OCI-LY7 (cell line): ENCODE measurements at places on chromosomes 7 and 10.

DNA sequence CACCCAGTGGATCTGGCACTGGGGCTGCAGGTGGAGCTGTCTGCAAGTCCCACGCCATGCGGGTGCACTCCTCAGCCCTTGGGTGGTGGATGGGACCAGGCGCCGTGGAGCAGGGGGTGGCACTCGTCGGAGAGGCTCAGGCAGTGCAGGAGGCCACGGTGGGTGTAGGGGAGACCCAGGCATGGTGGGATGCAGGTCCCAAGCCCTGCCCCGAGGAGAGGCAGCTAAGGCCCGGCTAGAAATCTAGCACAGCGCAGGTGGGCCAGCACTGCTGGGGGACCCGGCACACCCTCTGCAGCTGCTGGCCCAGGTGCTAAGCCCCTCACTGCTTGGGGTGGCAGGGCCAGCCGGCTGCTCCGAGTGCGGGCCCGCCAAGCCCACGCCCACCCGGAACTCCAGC lies 25.7 kb downstream of the HTR7 start:
- no peak for DNase-seq

DNA sequence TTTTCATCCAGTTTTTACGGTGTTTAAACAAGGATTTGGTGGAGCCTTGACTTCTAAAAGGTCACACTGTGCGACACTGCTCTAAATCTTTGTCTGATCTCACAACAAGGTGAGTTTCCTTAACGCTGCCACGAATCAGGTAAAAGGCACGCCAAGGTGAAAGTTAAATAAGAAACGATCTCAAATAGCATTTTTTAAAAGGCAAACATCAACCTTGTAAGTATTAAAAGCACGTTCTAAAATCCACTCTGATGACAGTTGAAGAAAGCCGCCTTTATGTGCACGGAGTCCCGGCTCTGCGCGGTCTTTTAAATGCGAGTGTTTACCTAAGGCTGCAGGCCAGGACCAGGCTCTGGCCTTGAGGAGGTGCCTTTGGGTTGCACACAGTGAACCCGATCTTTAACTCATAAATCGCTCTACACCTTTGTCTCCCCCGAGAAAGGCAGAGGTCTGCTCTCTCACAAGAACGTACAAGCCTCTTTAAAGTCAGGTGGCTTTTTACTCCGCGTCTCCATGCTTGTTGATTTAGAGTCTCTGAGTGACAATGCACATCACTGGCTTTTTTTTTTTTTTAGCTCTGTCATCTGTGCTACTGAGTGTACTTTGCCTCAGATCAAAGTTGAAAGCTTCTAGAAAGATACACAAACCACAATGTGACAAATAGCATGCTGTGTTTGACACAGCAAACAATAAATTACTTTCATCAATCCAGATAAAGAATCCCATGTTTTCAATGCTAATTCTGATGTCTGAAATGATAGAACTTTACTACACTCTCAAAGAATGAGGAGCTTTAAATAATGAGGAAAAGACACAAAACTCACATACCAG lies 25.9 kb upstream of the RNF32 start:
- no peak for DNase-seq

DNA sequence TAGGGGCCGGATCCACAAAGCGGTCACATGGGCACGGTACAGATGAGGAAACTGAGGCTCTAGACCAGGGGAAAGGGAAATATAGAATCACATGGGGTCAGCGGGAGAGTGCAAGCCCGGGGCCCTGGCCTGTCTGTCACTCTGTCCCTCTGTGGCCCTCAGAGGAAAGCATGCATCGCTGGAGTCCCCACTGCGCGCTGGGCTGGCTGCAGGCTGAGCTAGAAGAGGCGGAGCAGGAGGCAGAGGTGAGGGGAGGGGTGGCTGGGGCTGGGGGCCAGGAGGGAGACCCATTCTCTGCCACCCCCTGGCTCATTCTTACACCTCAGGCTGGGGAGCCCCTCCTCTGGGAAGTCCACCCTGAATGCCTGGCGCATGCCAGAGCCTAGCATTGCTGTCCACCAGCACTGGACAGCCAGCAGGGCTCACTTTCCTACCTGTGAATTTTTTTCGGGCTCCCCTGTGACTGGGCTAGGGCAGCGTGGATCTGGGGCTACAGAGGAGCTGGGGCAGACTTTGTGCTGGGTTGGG lies 2.3 kb downstream of the VPS37D start:
- no peak for DNase-seq

- DNase-seq: no peak
Observed at GRCh38 chr10:79322616-79323543, 24.4 kb upstream of the PPIF start.

DNA sequence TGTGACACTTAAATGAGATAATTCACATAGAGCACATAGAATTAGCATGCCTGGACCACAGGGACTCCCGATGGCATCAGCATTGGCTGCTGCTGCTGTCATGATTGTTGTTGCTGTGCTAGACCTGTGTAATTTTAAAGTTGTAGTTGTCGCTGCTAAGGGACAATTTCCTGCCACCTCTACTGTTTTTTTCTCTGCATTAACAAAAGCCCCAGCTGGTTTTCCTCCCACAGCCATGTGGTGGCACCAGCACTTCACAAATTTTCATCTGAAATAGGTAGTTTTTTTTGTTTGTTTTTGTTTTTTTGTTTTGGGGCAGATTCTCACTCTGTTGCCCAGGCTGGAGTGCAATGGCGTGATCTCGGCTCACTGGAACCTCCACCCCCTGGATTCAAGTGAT lies 25.4 kb upstream of the PRXL2A start:
- peak; percentile 59 for DNase-seq

DNA sequence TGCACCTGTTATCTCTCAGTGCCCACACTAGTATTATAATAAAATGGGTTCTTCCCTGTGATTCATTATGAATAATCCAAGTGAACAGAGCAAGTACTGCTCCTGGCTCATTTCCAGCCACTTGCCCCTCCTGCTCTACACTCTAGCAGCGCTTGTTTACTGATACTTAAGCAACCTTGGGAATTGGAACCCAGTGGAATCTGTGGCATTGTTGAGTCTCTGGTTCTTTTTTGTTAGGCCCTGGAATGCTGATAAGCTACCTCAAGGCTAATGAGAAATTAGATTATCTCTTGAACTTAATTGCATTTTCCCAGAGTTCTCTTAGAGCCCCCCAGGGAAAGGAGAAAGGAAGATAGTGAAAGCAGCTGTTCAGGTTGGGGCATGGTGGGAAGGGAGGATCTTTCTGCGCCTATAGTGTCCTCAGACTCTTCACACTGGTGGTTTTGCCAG lies 34.0 kb downstream of the PRKAR2B start:
- no peak for DNase-seq

DNA sequence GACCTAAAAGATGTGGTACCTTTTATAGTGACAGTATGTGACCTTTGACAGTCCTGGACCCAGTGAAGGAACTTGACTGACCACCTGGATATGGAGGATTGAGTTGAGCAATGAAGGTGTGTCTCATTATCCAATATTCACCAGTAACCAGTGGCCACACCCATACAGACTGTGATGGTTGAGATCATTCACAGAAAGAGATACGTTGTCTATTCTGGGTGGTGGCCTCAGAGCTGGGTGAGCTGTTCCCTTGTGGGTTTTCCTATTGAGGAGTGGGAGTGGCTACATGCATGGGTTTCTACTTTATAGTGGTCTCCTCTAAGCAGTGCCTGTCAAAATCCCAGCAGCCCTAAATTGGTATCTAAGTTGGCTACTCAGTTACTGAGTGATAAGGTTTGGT lies 507.4 kb downstream of the SORCS3 start:
- DNase-seq: no peak

- no peak for DNase-seq
Observed at GRCh38 chr7:35680403-35681013, 14.4 kb downstream of the HERPUD2 start.

DNA sequence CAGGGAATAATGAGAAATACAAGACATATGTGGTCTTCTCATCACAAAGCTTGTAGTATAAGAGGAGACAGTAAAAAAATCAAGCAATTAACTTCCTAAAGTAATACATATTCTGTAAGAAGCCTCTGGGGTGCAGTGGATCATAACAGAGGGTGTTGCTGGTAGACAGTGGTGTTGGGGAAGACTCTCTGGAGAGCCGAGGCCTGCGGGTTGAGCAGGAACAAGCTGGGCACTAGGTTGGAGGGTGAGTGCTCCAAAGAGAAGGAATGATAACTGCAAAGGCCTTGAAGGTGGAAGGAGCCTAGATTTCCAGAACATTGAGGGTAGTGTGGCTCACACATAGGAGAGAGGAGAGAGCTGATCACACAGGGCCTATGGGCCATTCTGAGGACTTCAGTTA lies 1.5 kb downstream of the GIMAP4 start:
- no peak for DNase-seq

DNA sequence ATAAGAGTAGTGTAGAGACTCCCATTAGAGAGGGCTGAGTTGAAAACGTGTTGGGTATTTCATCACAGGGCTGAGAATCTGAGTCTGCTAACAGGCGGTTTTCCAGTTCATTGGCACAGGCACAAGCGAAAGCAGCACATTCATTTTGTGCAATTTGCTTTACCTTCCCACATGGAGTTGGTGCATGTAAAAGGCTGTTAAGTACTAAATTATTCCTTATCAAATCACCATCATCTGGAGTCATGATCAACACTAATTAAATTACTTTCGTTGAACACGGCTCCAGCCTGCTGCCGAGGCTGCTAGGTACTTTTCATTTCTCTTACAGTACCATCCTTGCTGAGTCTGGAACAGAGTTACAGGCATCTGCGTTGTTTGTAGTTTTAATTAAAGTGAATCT lies 43.8 kb downstream of the ETV1 start:
- DNase-seq: no peak

- no peak for DNase-seq
Observed at GRCh38 chr7:43164757-43165156, 52.3 kb downstream of the HECW1 start.

GRCh38 chr10:70537398-70538194 lies 59.0 kb downstream of the PALD1 start:
- peak; percentile 45 for DNase-seq

- DNase-seq: no peak
Observed at GRCh38 chr10:19872504-19873271, 56.5 kb downstream of the PLXDC2 start.

DNA sequence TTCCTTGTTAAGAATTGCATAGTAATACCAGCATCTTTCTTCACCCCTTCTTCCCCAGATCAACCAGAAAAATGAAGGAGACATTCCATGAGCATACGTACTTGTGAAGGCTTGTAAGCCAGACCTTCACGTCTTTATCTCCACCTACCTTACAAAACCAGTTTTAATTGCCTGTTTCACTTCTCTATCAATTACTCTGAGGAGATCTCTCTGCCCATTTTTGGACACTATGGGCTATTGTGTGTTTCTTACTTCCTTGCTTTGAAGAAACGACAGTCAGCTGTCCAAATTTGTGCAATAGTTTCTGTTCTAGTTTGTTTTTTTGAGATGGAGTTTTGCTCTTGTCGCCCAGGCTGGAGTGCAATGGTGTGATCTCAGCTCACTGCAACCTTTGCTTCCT lies 349.7 kb upstream of the MBL2 start:
- DNase-seq: peak; percentile 44

- no peak for DNase-seq
Observed at GRCh38 chr7:14855033-14855794, 47.3 kb downstream of the DGKB start.

DNA sequence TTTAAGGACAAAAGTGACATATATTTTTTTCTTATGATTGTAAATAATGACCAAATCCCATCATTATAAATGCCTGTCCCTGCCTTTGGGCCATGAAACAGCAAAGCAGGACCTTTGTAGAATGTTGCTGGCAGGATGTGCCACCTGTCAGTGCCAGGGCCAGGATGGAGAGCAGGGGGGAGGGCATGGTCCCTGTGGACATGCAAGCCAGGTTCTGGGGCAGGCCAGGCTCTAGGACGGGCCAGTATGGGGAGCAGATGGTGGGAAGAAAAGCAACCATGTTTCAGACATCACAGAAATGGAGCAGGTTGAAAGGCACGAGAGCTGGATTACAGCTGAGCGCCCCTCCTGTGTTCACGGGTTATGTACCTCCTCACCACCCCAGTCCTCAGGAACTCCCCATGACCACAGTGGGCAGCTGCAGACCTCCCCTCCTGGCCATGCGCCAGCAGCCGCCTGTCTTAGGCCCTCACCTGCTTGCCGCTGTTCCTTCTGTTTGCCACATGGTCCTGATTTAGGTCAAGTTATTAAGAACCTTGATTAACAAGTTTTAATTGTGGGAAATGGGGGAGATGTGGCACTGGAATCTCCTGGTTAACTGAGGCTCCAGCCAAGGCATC lies 210.4 kb downstream of the PAXIP1 start:
- DNase-seq: no peak

DNA sequence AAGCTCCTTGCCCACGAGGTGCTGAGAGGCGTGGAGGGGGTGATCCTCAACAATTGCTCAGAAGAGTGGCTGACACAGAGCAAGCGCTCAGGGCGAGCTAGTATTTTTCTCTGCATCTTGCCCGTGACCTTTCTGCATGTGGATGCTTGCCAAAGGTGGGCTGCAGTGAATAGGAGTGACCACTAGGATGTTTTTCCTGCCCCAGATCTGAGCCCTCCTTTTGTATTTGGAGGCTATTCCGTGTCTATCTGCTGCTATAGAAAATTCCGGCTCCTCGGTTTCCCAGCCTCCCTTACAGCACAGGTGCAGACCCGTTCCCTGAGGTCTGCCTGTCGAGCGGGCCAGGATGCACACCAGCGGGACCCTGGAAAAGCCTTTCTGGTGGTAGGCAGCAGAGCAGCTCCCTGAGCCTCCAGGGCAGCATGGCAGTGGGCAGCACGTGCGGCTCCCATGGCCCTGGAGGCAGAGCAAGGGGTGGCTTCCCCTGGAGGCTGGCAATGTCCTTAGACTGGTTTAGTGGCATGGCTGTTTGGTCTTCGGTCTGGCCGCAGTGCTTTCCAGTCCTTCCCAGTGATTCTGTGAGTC lies 145.1 kb upstream of the PCBD1 start:
- no peak for DNase-seq

DNA sequence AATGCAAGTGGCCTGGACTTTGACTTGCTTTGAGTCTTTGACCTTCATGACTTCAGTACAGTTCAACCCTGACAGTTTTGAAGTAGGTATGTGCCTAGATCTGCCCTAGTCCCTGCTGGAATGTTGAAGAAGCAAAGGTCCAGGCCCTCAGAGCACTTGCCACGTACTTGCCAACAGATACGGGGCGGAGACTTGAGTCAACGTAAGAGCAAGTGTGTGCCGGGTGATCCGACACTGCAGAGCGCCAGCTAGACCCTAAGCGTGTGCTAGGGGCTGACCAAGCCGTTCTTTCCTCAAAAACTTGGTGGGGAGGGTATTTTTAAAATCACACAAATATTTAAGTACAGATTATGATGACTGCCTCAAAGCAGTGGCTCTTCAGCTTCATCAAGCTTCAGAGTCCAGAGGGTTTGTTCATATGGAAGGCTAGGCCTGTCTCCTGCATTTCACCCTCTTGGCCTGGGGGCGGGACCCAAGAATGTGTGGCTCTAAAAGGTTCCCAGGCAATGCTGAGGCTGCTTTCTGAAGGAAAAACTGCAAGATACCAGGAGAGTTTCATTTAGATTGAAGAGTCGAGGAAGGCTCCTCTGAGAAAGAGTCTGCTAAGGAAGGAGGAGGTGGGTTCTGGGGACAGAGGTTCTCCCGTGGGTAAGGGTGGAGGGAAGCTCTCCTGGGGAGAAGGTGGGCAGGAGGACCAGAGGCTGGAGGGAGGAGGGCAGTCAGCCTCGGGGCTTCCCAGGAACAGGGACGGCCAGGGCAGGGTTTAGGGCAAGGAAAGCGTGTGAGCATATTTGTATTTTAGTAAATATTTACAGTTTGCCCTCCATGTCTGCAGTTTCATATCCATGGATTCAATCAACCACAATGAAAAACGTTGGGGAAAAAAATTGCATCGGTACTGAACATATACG lies 160.3 kb downstream of the EGFR start:
- DNase-seq: no peak
